Thymus (tissue), 14 donors: ENCODE measurements at places on chromosomes 7 and 10. TPM values are rescaled to one million over a fixed set of nuclear protein-coding genes. Genes with fewer than 3 reads are reported as not detected.

DNA sequence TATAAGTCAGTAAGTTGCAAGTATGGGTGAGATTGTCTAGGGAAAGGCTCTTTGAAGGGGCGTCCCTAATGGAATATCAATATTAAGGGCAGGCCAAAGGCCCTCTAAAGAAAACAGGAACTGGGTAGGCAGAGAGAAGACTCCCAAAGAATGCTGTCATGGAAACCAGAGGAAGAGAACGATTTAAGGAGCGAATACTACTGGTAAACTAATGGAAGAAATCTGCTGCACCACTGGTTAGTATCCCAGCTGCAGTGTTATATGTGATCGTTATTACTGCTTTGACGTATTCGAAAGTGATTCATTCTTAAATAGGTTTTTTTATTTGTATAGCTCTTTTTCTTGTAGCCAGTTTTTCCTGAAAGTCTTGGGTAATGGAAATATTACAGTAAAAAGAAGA lies 1.3 kb downstream of the CASP2 start:
- no peak for DNase-seq

DNA sequence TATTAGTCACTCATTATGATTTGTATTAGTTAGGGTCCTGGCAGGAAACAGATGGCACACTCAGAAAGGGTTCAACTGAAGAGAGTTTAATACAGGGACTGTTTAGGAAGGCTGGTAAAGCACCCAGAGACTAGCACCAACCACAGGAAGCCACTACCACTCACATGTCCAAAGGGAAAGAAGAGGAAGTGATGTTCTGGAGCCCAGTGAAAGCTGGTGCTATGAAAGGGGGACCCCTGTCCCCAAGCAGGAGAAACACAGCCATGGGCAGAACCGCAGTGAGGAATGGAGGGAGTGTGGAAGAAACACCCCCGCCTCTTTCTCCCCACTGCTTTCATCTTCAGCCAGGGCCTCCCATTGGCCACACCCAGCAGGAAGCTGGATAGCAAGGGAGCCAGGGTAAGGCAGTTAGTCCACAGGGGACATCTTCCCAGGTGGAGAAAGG lies 3.2 kb upstream of the VSIR start:
- no peak for DNase-seq

DNA sequence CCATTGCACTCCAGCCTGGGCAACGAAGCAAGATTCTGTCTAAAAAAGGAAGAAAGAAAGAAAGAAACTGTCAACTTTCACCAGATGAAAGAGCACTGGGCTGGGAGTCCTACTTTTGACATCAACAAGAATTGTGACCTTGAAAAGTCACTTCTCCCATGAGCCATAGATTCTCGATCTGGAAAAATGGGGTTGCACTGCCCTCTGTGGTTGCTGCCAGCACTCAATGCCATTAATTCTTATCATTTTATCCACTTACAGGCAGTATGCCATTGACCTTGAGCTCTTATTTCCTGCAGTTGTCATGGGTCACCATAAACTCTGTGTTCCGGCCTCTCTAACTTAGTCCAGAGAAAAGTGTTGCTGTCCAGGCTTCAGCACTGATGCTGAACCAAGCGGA lies 137.2 kb downstream of the NOC3L start:
- no peak for DNase-seq

- DNase-seq = no peak
Observed at GRCh38 chr10:83214136-83214535, 925.2 kb upstream of the GHITM start.

DNA sequence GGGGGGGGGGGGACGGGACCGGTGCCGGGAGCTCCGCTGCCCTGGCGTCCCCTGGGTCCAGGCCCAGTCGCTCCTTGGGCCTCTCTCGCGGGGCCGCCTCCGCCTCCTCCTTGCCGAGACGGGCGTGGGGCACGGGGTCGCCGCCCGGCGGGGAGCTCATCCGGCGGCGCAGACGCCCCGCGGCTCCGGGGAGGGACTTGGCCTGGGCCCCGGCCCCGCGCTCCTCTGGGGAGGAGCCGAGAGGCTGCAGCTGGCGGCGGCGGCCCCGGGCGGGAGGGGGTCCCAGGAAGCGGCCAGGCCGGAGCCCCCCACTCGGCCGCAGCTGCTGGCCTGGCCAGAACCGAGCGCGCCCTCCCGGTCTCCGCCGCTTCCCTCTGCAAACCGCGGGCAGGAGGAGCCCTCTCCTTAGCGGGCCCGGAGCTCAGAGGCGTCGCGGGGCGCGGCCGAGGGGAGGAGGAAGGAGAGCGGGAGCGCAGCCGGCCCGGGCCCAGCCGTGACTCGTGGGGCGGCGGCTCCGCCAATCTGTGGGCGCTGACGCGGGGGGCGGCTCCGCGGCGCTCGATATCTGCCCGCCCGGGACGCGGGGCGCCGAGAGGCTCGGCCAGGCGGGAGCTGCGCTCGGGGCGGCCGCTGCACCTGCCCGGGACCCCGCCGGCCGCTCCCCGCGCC lies at the start of gene FAM20C:
TSS of gene FAM20C (plus strand) at position 591 of the 669 bp plus-strand sequence. CDS start 629 bp downstream, outside the sequence.
- peak; percentile 9 for DNase-seq

Gene ELFN1
- total RNA-seq = 2.6 TPM

Gene PON3
- total RNA-seq = 3.2 TPM

Gene RNF133
- total RNA-seq = 0.19 TPM

Gene C10orf143
- 3.5 TPM for total RNA-seq

Gene CACNA2D1
- 8.4 TPM for total RNA-seq
